ENCODE measurements at places on chromosomes 7 and 10.

- DNase-seq: no peak
These were observed 2.2 kb upstream of the KNDC1 start for GRCh38 chr10:133157662-133158436.

DNA sequence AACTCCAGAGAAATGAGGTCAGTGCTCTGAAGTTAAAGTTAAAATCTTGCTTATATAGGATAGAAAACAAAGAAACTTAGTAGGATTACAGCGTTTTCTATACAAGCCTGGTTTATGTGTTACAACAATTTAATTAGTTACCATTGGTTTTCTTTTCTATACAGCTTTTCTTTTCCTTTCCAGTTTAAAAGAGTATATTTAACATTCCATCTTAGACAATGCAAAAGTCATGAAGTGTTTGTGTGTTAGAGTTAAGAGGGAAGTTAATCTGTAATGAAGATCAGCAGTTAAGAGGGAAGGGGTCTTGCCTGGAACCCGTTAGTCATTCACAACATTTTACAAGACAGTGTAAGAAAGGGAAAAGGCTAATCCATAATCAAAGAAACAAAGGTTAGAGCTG is 338.3 kb downstream of the OTUD1 start:
- DNase-seq: no peak

GRCh38 chr7:111256391-111256790 is 165.5 kb downstream of the LRRN3 start:
- no peak for DNase-seq

DNA sequence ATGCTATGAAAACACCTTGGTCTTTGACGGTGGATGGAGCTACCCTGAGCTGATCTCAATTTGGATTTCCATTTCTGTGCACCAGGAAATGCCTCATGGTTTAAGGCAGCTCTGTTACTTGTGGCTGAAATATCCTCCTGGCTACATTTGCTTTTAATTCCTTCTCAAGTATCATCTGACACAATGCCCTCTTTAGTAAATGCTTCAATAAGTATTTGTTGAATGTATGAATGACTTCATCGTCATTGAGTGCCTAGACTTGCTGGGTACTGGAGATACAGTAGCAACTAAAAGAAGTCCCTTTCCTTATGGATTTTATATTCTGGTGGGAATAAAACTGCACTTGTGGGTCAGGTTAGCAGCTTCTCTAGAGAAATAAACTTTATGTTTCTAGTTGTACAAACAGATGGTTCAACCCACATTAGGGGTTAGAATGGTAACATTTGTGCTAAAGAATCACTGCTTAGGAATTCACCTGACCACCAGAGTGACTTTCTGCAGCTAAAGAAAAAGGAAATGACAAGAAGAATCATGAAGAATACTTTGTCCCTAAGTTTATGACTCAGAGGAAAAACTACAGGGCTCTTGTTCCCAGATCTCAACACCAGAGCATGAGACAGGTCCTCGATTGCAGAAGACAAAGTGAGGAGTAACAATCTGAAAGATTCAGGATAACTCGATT is 21.8 kb upstream of the SMNDC1 start:
- DNase-seq: peak; percentile 89

DNA sequence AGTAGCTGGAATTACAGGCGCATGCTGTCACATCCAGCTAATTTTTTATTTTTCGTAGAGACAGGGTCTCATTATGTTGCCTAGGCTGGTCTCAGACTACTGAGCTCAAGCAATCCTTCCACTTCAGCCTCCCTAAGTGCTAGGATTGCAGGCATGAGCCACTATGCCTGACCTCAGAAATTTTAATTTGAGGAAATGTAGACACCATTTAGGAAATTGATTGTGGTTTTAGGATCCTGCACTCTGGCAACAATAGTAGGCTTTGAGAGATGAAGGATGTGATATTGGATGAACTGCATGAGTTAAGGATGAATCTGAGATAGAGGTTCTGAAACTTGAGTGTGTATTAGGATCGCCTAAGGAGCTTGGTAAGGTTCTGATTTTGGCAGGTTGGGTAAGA is 66.5 kb downstream of the PPP1R9A start:
- no peak for DNase-seq

DNA sequence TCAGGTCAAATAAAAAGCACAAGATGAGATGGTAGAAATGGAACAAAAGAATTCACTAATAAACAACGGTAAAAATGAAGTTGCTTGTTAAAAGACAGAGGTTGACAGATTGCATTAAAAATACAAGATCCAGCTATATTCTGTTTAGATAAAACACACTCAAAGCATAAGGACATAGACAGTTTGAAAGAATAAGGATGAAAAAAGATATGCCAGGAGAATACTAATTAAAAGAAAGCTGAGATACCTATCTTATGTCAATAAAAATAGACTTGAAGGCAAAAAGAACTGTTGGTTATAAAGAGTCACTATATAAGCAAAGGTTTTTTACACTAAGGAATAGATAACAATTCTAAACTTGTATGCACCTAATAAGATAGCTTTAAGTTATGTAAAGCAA is 105.3 kb downstream of the GPR158 start:
- no peak for DNase-seq

- DNase-seq: no peak
These were observed 7.7 kb downstream of the MACROH2A2 start for GRCh38 chr10:70060389-70060788.

GRCh38 chr7:86980223-86980622 is 79.2 kb downstream of the ELAPOR2 start:
- DNase-seq: no peak
